ENCODE measurements at places on chromosomes 1 and 21.
A peak's percentile ranks its signal among the peaks of the same experiment; 100 is the strongest.

- DNase-seq: no peak
These were observed 2.0 kb upstream of the MARCKSL1 start for GRCh38 chr1:32337855-32338636.

DNA sequence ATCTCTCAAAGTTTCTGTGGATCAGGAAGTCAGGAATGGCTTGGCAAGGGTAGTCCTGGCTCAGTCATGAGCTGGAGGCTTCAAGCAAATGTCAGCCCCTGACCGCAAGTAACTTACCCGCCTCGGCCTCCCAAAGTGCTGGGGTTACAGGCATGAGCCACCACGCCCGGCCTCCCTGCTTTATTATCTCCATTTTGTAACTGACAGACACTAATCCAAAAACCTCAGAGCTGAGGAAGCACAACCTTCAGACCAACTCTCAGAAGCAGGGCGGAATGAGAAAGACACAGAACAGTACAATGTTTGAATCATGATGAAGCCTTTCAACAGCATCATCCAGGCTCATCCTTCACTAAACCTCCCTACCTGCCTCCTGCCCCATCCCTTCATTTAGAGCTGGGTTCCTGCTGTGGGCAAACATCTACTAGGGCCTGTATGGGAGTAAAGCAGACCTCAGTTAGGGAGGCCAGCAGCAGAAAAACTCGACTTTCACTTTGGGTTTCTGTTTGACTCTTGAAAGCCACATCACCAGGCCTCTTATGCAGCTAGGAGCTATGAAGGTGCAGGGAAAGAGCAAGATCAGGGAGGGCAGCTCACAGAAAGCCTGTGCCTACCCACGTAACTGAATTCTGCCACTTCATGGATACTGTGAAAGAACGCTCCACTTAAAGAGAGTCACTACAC, 84.4 kb upstream of the RAB4A start:
- DNase-seq: peak; percentile 44

- DNase-seq: no peak
These were observed 38.3 kb upstream of the PAX7 start for GRCh38 chr1:18592368-18592767.

- DNase-seq: no peak
These were observed 36.7 kb downstream of the PARP1 start for GRCh38 chr1:226371027-226371694.

GRCh38 chr1:200923601-200924000, 28.9 kb downstream of the INAVA start:
- DNase-seq: no peak

GRCh38 chr1:183945428-183946319, 91.9 kb downstream of the COLGALT2 start:
- no peak for DNase-seq

DNA sequence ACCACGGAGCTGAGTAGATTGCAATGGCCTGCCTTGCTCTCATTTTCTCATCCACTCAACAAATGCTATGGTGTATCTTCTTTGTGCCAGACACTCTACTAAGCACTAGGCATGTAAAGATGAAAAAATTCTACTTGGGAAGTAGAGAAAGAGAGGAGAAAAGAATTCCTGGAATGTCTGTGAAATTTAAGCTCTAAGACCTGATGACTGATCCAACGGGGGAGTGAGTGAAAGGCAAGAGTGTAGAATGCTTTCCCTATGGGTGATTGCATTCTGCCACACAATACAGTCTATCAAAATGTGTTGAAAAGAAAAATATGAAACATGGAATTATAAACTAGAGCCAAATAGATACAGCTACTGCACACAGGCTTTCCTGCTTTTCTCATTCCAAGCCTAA, 82.3 kb downstream of the CYYR1 start:
- DNase-seq: no peak

DNA sequence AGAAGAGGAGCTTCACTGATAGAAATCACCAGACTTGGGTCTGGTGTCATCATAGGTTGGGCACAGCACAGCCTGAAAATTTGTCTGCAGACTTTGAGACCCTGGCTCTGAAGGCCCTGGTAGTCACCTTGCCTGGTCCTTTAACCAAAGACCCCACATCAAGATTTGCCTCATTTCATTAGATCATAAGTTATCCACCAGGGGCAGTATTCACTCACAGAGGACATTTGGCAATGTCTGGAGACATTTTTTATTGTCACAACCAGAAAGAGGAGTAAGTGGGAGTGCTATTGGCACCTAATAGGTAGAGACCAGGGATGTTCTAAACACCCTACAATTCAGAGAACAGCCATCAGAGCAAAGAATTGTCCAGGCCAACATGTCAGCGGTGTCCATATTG, 22.1 kb upstream of the PAX7 start:
- no peak for DNase-seq

DNA sequence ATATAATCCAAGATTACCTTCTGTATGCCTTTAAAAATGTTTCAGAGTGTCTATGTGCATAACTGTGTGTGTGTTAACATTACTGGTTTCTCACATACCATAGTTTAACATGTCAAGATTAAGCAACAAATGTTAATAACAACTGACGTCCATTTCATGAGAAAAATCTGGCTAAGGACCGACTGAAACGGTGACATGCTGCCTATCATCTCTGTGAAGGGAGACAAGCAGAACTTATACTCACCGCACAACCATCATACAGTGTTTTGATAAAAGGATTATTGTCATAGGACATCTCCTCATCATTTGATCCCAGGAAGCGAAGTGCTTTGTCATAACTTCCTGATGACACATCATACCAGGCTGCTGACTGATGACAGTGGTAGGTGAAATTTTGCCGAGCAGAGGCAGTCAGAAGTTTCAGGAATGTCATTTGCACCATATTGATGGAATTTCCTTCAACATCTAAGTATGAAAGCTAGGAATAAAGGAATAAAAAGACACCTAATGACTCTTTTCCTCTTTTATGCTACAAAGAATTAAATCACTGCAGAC, 228.8 kb downstream of the COL11A1 start:
- DNase-seq: no peak

- DNase-seq: no peak
These were observed 54.7 kb downstream of the UMODL1 start for GRCh38 chr21:42125571-42126544.

GRCh38 chr1:162485236-162485635, 12.4 kb upstream of the UHMK1 start:
- DNase-seq: no peak

DNA sequence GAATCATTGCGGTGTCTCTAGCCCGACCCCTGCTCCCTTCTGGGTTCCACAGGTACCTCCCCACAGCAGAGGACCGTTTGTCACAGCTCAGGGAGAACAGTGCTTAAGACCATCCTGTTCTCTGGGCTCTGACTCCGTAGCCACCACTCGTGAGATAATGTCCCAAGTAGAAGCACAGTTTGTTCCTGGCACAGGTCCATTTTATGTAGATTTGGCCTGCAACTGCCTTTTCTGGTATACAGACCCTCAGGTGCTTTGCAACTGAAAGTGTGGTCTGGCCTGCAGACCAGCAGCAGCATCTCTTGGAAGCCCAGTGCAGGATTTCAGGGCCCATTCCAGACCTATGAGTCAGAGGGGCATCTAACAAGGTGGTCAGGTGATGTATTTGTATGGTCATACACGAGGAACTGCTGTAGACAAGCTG, 28.4 kb upstream of the TMEM125 start:
- DNase-seq: no peak

DNA sequence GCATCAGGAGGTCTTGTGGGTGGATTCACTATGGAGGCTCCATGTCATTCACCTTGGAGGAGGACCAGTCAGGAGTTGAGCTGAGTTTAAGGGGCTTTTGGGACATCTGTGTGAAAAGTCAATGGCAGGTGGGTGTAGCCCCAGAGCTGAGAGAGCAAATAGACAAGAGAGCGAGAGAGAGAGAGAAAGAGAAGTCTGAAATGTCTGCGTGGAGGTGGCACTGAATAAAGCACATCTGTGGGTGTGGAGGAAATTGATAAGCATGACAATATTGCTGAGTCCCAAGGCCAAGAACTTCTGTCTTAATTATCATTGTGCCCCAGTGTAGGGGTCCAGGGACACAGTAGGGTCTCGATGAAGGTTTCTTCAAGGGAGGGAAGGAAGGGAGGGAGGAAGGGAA, 79.5 kb upstream of the VAMP3 start:
- DNase-seq: no peak

DNA sequence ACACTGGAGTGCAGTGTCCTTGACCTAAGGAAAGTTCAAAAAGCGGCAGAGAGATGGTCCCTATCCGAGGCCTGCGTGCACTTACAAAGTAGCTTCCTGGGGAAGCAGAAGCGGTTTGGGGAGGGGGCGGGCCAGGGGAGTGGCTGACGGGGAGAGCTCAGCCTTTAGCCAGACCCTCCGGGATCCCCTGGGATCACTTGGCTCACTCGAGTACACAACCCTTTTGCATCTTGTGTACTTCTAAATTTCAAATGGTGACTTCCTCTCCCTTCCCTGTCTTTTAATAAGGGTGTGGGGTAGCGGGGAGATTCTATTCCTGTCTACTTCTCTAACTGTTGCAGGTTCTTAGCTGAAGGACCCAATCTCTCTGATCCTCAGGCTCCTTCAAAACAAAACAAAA, 18.1 kb upstream of the SNX27 start:
- DNase-seq: no peak

DNA sequence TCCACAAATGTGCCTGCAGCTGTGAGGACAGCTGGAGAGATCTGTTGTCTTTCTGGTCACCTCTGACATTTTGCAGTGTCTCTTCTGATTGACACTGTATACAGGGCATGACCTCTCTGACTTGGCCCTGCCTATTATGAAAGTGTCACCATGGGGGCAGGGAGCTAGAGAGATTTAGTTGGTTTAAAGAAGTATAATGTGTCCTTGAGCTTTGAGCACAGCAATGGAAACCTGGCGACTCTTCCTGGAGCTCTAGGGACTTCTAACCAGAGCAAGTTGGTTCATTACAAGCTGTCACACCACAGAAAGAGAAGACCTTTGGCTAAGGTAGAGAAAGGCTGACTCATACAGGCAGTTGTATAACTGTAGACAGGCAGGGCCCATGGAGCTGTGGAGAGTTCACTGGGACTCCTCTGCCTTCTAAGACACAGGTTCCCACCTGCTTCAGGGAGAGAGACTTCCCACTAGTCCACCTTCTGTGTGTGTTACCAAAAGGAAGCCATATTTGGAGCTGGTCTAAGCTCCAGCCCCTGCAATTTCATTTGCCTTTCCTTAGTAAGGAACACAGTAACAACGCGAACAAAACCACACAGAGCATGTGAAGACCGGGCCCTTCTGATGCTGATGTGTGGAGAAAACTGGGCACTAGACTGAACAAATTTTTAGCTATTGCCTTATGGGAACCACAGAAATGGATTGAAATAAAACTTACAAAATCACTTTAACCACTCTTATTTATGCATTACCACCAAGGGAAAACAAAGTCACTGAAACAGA, 90.5 kb upstream of the ADAR start:
- DNase-seq: peak; percentile 17

- DNase-seq: no peak
These were observed 58.1 kb downstream of the PTPN14 start for GRCh38 chr1:214493126-214493796.

DNA sequence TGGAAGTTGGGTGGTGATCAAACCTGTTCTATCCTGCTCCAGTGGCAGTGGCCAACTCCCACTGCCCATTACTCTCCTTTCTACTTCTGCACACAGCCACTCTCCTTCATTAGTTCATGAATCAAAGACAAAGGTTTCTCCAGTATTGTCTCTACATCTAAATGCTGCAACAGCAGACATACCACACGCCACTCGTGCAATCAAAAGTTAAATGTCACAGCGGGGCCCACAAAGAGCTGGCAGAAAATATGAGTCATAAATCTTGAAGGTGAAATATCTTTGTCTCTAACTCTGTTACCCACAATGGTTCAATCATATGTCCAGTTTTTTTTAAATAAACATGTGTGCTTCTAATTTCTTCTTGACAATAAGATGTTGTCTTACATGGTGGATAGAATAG, 13.3 kb downstream of the APCS start:
- no peak for DNase-seq

DNA sequence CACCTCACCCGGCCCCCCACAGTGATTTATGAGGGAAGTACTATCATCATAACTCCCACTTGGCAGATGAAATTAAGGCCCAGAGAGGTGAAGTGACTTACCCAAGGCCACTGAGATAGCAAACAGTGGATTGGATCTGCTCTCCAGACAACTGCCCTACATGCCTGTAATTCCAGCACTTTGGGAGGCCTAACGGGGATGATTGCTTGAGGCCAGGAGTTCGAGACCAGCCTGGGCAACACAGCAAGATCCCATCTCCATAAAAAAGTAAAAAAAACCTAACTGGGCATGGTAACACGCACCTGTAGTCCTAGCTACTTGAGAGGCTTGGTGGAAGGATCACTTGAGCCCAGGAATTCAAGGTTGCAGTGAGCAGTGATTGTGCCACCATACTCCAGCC, 14.2 kb upstream of the RNF19B start:
- no peak for DNase-seq

DNA sequence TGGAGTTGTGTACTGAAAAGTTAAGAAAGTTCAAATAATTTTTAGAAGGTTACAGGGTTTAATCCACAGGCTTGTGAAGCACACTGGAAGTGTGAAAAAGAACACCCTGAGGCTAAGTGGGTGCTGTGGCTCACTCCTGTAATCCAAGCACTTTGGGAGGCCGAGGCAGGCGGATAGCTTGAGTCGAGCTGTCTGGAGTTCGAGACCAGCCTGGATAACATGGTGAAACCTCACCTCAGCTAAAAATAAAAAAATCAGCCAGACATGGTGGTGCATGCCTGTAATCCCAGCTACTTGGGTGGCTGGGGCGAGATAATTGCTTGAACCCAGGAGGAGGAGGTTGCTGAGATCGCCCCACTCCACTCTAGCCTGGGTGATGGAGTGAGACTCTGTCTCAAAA, 9.8 kb downstream of the TXNIP start:
- DNase-seq: no peak

DNA sequence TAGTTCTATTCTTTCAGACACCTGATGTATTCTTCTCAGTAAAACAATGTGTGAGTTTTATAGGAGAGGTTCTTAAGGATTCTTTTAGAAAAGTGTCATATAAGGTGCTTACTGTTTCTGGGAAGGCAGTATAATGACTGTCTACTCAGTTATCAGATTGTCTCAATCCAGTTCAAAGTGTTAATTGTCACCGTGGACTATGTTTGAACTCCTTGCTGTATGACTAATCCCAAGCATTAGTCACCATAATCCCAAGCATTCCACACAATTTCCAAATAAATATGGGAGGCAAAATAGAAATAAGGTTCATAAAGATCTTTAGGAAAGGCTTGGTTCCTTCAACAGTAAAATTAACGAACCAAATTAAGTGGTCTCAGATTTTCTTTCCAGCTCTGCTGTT, 342.1 kb upstream of the NR5A2 start:
- DNase-seq: no peak

GRCh38 chr1:79613046-79613445, 606.5 kb upstream of the ADGRL4 start:
- no peak for DNase-seq

DNA sequence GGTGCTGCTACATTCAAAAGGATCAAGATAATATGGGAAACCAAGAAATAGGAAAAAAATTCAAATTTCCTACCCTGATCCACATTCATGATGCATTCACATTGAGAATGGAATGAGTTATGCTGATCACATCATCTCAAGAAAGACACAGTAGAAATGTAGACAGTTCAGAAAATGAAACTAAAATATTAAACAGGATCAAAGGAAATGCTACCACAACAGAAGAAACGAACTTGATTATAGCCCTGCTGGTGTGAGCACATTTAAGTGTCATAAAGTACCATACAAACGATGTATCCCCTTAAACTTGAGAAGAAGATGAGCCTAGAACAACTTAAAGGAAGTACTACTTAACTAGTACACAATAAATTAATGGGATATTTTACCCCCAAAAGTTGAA, 21.3 kb downstream of the SYDE2 start:
- no peak for DNase-seq
